ENCODE measurements at places on chromosomes 16 and 17.

GRCh38 chr17:71392715-71393567 is 727.9 kb upstream of the SOX9 start:
- DNase-seq, result no peak

GRCh38 chr17:81332914-81333528 is 37.9 kb upstream of the SLC38A10 start:
- no peak for DNase-seq

GRCh38 chr16:1050516-1050915 is 22.0 kb upstream of the SSTR5 start:
- no peak for DNase-seq

DNA sequence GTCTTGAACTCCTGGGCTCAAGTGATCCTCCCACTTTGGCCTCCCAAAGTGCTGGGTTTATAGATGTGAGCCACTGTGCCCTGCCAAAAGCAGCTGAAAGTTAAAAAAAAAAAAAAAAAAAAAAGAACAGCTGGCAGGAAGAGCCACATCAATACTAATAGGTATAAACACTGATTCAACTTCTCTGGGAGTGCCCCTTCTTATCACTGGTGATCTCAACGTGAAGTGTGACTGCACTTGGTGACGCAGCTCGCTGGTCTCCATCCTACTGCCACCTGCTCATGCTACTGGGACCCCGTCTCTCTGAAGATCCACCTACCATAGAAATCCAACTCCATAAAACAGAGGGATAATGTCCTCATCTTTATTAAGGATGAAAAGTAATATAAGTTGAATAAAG is 40.8 kb downstream of the RNF157 start:
- peak; percentile 37 for DNase-seq

DNA sequence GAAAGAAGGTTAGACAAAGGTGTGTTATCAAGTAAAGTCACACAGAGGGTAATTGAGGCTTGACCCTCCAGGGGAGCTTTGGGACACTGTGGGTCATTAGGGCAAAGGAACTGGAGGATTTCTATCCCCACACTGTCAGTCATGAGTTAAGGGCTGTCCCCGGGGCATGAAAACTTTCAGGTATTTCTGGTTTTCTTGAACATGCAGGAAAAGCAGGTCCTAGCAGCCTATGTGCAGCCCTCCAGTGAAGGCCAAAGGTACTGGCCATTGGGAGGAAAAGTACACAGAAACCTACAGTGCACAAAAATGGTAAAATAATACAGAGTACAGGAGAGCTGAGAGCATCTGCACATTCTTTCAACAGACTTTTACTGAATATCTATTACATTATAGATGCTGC is 44.4 kb upstream of the SCNN1B start:
- DNase-seq, result no peak

DNA sequence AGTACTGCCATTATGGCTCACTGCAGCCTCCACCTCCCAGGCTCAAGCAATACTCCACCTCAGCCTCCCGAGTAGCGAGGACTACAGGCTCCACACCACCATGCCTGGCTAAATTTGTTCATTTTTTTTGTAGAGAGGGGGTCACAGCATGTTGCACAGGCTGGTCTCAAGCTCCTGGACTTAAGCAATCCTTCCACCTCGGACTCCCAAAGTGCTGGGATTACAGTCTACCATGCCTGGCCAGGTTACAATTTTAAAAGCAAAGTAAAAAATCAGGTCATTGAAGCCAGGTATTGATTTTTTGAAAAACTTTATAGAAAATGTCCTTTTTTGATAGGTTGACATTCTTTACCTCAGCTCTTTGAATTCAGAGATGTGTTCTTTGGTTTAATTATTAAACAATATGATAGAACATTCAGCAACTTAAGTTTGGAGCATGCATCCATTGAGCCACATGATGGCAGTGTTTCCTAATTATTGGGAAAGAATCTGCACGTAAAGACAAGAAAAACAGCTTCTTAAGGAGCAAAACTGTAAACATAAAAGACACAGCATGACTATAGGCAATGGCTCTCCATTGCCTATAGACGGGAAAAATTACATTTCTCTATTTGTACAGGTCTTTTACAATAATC is 1.7 kb upstream of the SLC16A11 start:
- DNase-seq, result no peak

GRCh38 chr17:81074875-81075274 is 39.9 kb downstream of the BAIAP2 start:
- no peak for DNase-seq

DNA sequence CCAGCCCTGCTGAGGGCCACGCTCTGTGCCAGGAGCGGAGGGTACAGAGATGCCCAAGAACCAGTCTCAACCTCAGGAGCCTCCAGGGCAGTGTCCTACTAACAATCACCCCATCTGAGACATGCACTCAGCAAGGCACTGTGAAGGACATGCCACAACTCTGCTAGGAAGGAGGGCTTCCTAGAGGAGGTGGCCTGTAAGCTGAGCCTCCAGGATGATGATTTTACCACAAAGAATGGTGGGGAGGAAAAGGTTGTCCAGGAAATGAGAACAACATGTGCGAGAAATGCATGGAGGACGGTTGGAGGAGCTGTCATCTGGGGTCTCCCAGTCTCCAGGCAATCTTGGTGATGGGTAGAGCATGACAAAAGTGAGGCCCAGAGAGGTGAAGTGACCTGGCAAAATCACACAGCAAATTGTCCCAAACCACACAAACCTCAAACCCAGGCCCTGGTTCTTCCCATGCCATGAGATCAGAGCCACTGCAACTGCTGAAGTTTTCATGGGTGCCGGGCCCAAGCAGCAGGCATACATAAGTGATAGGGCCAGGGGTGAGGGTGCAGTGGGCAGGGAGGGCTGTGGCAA is 30.5 kb downstream of the CNGB1 start:
- no peak for DNase-seq

GRCh38 chr17:27751166-27751565 is 49.2 kb downstream of the NOS2 start:
- DNase-seq, result no peak

GRCh38 chr16:29318037-29318436 is 88.5 kb downstream of the NPIPB11 start:
- no peak for DNase-seq

DNA sequence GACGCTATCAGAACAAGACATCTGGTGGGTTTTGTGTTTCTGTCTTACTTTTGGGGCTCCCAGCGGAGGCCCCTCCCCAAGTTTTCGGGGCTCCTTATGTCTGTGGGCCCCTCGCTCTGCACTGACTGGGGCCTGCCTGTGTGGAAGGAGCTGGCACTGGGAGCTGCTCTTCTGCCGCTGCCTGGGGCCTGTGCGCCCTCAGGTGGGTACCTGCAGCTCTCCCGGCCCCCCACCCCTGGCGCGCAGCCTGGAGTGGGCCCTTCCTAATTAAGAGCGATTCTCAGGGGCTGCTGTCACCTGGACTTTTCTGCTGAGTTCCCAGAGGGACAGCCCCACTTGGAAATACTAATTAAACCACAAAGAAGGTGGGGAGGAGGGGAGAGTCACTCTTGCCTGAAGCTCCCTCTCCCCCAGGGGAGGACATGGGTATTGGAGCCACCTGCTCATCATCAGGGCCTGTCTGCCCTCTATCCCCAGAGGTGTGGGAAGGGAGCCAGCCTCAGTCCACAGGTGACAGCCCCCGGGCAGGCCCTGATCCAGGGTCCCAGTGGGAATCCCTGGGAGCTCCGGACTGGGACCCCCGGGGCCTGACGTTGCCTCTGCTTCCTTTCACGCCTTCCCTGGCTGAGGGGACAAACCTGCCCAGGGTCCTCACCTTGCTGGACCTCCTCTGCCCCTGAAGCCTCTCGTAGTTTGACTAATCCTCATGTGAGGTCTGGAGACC is 36.5 kb downstream of the GSE1 start:
- no peak for DNase-seq

DNA sequence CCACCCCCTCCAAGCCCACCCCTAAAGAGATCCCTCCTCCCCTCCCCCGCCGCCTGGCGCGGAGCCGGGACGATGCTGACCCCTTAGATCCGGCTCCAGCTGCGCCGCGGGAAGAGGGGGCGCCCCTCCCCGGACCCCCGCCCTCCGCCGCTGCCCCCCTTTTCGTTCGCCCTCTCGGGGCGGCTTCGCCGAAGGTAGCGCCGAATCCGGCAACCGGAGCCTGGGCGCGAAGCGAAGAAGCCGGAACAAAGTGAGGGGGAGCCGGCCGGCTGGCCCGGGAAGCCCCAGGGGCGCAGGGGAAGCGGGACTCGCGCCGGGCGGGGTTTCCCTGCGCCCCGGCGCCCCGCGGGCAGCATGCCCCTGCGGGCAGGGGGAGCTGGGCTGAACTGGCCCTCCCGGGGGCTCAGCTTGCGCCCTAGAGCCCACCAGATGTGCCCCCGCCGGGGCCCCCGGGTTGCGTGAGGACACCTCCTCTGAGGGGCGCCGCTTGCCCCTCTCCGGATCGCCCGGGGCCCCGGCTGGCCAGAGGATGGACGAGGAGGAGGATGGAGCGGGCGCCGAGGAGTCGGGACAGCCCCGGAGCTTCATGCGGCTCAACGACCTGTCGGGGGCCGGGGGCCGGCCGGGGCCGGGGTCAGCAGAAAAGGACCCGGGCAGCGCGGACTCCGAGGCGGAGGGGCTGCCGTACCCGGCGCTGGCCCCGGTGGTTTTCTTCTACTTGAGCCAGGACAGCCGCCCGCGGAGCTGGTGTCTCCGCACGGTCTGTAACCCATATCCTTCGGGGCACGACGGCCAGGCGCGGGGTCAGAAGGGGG is 623 bp downstream of the CACNA1G start:
- DNase-seq, result no peak

DNA sequence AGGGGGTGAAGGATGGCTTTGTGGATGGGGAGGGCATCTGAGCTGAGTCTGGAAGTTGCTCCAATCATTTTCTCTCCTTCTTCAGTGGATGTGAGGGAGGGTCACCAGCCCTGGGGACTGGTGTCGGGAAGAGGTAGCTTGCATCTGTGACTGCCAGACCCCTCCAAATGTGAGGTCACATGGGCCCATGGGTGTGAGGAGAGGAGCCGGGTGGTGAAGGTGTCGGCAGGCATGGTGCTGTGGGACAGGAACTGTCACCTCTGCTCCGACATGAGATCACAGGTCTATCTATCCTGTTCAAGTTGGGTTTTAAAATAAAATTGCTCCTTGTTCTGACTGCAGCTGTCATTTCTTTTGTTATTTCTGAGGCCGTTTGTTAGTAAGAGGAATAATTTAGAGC is 351.1 kb downstream of the CPPED1 start:
- DNase-seq, result no peak

DNA sequence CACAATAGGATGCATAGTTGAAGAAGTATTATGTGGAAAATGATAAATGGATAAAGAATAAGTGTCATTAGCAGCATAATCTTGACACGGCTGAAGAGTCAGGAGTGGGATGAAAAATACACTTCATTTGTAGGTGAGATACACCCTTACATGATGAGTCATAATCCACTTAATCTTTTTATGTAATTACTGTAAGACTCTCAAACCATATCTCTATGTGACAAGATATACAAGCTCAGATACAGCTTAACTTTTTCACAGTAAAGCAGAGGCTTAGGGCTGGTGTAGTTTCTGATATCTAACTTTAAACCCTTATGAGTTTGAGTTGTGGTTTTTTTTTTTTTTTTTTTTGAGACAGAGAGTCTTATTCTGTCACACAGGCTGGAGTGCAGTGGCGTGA is 101.2 kb downstream of the FTO start:
- DNase-seq, result no peak

- no peak for DNase-seq
Measured at GRCh38 chr17:34715504-34715903, 136.1 kb downstream of the TMEM132E start.

GRCh38 chr16:89534252-89534756 is 26.1 kb downstream of the SPG7 start:
- no peak for DNase-seq

DNA sequence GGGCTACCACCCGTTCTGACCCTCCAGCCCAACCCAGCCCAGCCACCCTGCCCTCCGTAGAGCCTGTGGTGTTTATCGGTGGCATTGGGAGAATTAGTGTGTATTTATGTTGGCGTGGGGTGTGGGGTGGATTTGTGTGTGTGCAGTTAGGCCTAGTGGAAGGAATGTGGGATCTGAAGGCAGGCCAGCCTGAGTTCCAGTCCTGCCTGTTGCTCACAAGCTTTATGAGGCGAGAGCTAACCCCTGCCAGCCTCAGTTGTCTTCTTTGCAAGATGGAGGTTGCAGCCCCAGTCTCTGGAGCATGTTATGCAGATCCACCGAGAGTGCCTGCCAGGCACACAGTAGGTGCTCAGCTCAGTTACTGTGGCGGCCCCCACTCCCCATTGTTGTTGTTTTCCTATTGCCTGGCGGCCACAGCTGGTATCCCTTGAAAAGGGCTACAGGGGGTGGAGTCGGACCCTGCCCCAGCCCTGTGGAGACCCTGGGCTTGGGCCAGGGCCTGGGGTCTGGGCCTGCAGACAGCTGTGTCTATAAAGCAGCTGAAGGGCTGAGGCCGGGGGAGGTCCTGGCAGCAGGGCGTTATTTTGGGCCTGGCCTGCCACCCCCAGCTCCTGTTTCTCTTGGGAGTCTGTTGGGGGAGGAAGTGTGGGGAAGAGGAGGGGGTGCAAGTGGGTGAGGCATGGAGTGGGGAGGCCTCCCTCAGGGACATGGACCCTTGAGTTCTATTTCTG is 5.1 kb downstream of the ERBB2 start:
- DNase-seq, result no peak

DNA sequence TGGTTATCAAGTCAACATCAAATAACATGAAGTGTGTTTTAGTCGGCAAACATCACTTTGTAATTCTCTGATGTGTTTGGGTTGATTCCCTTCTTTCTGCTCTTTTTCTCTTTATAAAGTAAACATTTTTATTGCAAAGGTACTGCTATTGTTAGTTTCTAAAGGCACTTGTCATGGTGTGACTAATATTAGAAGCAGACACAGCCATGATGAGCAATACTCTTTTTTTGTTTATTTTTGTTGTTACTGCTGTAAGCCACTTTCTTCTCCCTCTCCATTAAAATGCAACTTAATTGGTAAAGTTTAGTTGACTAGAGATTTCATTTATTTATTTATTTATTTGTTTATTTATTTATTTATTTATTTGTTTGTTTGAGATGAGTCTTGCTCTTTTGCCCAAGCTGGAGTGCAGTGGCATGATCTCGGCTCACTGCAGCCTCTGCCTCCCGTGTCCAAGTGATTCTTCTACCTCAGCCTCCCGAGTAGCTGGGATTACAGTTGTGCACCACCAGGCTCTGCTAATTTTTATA is 424.7 kb downstream of the WWOX start:
- DNase-seq, result no peak

GRCh38 chr17:65660947-65661346 is 99.5 kb upstream of the AXIN2 start:
- no peak for DNase-seq

- DNase-seq, result no peak
Measured at GRCh38 chr16:89573826-89574680, 1.5 kb upstream of the CPNE7 start.

DNA sequence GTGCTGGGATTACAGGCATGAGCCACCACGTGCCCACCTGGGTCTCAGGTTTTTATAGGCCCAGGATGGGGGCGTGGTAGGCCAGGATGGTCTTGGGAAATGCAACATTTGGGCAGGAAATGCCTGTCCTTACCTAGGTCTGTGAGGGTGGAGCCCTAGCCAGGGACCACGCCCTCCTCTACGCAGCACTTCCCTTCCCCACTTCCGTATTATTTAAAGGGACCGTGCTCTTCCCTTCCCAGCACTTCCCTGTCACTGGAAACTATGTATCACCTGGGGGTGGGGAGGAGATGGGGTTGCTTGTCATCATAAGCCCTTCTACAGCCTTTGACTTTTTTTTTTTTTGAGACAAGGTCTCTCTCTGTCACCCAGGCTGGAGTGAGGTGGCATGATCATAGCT is 238.9 kb upstream of the NLRP1 start:
- DNase-seq, result no peak

GRCh38 chr16:60810250-60810649 is 1226.0 kb downstream of the CDH8 start:
- no peak for DNase-seq
